Pulmonary artery endothelial cell (primary cell): ENCODE measurements at places on chromosomes 1 and 21. TPM values are rescaled to one million over a fixed set of nuclear protein-coding genes. Genes with fewer than 3 reads are reported as not detected.

Gene CLDN14
- total RNA-seq = 0.66 and 0.99 TPM in 2 replicates

DNA sequence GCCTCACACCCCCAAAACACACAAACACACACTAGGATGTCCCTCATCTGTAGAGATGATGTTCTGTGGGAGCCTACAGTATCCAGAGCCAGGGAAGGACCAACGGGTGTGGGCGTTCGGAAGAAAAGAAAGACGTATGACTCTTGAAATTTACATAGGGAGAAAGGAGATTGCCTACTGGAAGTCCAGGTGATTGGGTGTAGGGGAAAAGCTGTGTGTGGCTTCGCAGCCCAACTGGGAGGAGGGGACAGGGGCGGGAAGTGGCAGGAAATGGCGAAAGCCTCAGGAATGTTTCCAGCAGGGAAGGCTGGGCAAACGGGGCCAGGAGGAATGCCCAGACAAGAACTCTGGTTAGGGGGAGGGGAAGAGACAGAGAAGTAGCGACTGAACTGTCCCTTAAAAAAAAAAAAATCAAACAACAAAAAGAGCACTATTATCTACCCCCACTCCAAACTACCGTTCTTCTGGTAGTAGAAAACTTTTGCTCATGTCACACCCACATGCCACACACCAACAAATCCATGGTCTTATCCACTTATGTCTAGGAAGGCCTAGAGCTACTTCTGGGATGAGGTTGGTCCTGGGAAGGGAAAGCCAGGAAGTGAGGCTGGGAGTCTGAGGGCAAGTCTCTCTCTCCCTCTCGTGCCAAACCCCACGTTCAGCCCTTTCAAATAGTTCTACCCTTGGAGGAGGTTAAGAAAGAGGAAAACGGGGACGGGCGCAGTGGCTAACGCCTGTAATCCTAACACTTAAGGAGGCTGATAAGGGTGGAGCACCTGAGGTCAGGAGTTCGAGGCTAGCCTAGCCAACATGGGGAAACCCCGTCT lies 1.8 kb upstream of the CKS1B start:
- DNase-seq = peak; percentile 92

DNA sequence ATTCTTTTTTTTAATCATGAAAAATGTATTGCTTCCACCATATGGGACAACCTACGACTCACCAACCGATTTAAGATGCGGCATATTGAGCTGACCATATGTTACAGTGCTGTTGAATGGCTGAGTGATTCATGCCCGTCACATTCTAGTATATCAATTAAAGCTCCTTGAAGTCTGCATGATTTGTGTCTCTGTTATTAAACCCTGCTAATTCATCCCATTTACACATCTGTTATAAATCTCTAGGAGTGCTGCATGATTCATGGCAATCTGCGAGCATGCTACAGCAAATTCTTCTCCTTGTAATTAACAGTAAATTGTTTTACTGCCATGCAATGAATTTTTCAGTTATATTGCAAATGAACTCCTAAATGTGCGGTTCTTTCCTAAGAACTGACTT lies 239.8 kb downstream of the USH2A start:
- no peak for DNase-seq

- DNase-seq = no peak
Observed at GRCh38 chr1:175683491-175684298, 59.7 kb downstream of the TNR start.

DNA sequence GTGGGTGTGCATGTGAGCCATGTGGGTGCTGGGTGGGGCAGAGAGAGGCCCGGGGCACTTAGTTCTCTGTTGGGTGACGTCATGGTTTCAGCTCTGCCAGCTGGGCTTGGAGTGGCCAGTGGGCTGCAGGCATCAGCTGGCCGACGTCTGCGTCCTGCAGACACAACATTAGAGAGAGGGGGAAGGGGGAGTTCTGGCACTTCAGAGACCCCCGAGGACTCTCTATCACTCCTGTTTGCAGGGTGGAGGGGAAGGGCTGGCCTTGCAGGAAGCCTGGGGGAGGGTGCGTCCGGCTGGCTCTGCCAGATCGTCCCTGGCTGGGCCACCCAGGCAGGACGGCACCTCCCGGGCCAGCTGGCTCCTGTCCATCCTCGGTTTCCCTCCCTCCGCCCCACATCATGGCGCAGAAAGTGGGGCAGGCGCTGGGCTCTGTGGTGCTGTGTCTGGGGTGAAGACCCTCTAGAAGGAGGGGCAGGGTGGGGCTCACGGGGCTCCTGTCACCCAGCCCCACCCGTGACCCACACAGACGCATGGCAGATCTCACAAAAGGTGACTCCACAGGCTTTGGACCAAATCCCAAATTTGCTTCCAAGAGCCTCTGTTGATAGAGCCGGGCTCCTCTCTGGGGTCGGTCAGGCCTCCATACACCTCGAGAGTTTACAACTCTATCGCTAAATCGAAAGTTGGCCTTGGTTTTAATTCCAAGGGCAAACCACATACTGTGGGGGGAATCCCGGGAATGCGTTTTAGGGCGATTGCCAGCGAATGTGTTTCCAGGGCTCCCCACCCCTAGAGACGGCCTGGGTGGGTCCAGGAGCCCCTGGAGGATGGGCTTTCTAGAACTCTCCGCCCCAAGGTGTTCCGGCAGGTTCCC lies 73.4 kb upstream of the TTC34 start:
- DNase-seq = no peak

GRCh38 chr1:233277637-233278606 lies 17.6 kb downstream of the PCNX2 start:
- no peak for DNase-seq

GRCh38 chr1:33784876-33785275 lies 79.0 kb upstream of the HMGB4 start:
- DNase-seq = no peak

GRCh38 chr1:25197235-25197975 lies 34.9 kb downstream of the SYF2 start:
- DNase-seq = no peak
